Stimulated activated CD4-positive, alpha-beta T cell treated with anti-CD3 and anti-CD28 coated beads, Interleukin-1b, Interleukin-23, amount 100 ng/mL, for 48 hours (primary cell): ENCODE measurements at places on chromosomes 4 and X.

GRCh38 chr4:42248972-42249371, 96.5 kb upstream of the BEND4 start:
- no peak for DNase-seq

DNA sequence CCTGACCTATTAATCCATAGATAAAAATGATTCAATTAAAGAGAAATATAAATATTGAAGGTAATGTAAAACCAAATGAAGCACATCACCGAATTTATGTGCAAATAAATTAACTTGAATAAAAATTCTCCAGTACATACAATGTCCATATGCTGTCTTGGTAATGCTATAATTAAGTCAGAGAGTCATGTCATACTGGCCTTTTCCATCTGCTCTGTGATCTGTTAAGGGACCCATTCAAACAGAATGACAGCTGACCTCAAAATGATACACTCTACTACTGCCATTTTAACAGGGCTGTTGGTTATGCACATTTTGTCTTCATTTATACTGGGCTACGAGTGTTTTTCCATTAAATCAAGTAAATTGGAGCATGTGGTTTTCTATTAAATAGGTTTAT, 99.3 kb downstream of the TEX13A start:
- no peak for DNase-seq

GRCh38 chr4:76035799-76036380, at the start of gene CXCL11:
TSS of gene CXCL11 (minus strand) at chr4:76036070. CDS start at chr4:76035987, 83 bp downstream.
- DNase-seq = no peak

DNA sequence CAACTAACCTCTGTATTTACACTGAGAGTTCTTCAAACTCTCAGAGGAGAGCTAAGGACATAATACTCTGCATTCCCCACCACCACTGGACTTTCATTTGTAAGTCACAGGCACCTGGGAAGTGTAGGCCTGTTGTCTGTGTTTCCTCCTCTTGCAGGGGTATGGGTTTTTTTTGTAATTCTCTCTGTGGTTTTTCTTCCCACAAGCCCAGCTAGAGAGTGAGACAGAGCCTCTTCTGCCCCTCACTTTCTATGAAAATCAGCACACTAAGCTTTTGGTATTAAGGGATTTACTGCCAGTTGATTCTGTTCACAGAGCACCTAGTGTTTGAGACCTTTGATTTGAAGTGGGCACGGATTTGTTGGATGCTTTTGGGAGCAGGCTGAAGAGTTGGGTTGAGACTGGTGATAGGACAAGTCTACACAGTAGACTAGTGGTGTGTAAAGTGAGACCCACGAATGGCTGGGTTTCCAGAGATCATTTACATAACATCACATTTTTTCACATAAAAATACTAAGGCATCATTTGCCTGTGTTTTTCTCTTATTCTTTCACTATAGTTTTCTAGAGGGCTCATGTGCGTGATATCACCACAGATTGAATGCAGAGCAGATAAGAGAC, 28.9 kb upstream of the WDR17 start:
- no peak for DNase-seq

- peak; percentile 37 for DNase-seq
Measured at GRCh38 chrX:41118156-41118555, 32.9 kb downstream of the USP9X start.

DNA sequence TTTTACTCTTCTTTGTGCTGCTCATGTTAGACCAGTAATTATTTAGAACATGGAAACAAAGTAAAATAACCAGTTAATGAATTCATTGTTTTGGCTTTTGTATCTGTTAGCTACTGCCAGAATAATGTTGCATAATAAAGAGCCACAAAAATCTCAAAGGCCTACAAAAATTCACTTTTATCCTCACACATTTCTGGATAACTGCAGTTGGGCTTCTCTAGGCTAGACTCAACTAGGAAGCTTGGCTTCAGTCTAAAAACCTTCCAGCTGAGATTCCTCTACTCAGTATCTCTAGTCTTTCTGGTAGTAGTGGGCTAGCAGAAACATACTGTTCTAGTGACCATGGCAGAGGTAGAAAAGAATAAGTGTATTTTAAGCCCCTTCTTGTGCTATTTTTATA, 73.0 kb downstream of the FAT4 start:
- no peak for DNase-seq

GRCh38 chr4:7741946-7742806, 197.5 kb downstream of the AFAP1 start:
- no peak for DNase-seq

GRCh38 chrX:69038188-69038587, 127.1 kb downstream of the PJA1 start:
- DNase-seq = no peak
